Pulmonary artery endothelial cell (primary cell): ENCODE measurements at places on chromosomes 11 and 22.

GRCh38 chr11:47711225-47711624 is 3.9 kb downstream of the AGBL2 start:
- no peak for DNase-seq

DNA sequence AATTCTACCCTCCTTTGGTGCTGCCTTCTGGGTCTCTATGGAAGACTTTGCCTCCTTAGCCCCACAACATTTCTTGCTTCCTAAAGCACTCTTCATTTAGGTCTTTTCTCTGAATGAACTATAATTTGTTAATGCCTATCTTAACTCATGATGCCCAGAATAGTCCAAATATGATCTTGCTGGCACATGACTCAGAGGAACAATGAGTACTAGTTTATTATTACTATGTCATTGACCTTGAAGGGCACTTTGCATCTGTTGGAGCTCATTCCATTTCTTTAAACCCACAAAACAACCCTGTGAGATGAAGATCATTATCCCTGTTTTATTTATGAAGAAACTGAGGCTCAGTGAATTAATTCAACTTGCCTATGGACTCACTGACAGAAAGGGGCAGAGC is 320.2 kb upstream of the PLET1 start:
- no peak for DNase-seq

DNA sequence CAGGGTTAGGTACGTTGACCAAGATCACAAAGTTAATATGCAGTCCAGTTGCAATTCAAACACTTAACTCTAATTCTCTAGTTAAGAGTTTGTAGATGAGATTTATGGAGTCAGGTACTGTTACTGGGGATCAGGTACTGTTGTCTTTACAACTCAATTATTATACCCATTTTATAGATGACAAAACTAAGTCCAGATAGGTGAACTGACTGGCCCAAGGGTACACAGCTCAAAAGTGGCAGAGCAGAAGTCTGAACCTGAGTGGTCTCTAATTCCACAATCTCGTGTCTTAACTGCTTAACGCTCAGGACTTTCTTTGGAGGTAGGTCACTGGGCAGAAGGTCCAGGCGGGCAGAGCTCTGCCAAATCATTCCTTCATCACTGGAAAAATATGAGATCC is 77.5 kb downstream of the DSCAML1 start:
- DNase-seq = no peak

DNA sequence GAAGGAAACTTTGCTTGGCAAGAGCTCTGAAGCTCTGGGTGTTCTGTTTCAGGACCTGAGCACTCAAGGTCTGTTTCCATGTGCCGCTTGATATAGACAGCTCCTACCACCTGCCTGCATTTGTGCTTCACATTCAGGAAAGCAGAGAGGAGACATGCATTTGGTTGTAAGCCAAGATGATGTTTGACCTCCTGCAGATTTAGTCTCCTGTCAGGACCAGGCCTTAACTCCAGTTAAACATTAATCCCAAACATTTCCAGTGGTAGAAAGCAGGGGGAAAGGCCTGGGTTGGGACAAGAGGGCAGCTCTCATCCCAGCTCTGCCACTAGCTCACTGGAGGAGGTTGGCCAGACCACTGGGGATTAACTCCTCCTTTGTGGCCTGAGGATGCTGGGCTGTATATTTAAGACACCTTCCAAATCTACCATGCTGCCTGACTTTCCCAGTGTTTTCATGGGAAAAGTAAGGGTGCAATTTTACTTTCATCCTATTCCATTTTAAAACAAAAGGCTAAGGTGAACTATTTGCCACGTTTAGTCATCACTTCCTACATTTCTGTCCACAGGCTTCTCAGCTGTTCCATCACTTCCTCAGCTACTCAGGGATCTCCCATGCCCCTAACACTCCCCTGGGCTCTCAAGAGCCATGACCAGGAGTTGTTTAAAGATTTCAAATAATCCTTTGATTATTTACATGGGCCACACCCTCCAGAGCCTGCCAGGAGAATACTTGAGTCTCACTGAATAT is 80.9 kb downstream of the INSC start:
- no peak for DNase-seq

- no peak for DNase-seq
Observed at GRCh38 chr11:126146454-126147192, 64.8 kb downstream of the RPUSD4 start.

DNA sequence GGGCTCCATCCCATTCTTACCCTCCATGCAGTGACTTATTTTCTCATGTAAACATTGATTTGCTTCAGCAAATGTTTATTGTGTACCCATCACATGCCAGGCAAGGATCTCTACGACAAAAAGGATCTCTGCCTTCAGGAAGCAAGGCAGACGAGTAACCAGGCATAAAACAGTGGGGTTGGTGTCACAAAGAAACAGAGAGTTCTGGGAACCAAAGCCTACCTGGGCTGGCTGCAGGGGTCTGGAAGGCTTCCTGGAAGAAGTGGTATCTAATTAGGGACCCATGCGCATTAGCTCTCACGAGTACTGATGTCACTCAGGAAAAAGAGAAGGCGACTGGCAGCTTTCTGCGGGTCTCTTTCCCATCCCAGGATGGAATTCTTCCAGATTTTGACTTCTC is 44.5 kb downstream of the KIAA1671 start:
- no peak for DNase-seq

- no peak for DNase-seq
Observed at GRCh38 chr11:74932169-74932568, 16.7 kb downstream of the XRRA1 start.

GRCh38 chr11:131669401-131669780 is 299.0 kb downstream of the NTM start:
- DNase-seq = no peak

DNA sequence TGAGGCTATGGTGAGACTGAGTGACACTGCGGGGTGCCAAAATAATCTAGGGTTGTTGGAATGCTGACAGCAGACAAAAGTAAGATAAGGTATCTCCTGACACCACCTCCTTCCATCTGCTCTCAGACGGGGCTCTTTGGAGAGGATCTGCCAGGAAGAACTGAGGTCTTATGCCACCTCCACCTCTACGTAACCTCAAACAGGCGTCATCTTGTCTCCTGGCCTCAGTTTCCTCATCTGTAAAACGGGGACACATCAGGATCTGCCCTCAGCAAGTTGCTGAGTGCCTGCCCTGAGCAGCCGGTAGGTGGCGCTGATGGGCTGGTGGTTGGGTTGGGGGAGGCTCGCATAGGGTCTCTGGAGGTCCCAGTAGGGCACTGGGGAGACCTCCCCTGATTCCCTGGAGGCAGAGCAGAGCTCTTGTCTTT is 1.7 kb upstream of the MYEOV start:
- DNase-seq = no peak

DNA sequence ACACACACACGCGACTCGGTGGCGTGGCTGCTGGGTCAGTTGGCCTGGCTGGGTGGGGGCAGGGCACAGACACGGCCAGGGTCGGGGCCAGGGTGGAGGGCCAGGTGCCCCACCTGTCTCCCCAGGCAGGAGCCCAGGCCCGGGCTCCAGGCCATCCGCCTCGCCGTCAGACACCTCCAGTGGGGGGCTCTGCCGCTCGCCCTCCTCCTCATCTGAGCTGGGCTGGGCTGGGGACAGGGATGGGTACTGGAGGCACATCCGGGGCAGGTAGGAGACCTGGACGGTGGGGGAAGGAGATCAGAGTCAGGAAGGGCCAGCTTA is 6.2 kb upstream of the MYBPC3 start:
- no peak for DNase-seq

DNA sequence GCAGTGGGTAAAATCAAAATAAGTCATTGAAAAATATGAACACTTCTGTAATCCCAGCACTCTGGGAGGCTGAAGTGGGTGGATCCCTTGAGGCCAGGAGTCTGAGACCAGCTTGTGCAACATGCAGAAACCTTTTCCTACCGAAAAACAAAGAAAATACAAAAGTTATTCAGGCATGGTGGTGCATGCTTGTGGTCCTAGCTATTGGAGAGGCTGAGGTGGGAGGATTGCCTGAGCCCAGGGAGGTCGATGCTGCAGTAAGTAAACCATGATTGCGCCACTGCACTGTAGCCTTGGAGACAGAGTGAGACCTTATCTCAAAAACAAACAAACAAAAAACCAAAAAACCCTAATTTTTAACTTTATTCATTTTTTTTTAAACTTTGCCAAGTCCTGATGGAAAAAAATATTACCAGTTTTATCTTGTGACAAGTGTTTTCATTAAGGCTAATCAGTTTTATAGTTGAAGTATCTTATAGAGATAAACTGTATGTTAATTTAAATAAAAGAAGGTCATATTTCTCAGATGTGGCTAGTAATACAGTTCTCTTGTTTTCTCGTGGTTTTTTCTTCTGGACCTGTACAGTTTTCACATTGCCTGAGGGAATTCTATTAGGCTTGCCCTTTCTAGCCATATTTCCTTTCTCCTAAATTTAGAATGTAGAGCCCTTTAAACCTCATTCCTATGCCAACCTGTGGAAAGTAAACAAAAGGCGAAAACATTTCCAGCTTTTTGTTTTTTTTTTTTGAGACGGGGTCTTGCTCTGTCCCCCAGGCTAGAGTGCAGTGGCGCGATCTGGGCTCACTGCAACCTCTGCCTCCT is 9.4 kb downstream of the HIPK3 start:
- DNase-seq = no peak

DNA sequence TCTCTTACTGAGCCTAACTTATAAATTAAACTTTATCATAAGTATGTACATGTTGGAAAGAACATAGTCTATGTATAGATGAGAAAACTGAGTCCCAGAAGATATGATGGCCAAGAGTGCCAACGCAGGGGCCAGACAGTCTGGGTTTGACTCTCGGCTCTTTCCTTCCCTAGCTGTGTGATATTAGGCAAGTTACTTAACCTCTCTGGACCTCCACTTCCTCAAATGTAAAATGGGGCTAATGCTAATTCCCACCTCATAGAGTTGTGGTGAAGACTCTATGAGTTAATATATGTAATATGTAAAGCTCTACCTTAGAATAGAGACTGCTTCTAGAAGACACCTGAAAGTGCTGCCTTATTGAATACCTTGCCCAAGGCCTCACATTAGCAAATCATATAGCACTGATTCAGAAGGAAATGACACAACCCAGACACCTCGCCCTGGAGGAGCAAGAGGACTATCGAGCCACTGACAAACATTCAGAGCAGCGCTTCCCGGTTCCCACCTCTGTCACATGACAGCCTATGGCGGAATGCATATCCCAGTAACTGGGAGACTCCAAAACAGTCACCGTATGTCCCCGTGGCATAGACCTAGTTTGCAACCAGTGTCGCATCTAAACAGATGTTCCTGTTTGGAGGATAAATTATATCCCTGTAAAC is 11.3 kb upstream of the CCDC86 start:
- no peak for DNase-seq

DNA sequence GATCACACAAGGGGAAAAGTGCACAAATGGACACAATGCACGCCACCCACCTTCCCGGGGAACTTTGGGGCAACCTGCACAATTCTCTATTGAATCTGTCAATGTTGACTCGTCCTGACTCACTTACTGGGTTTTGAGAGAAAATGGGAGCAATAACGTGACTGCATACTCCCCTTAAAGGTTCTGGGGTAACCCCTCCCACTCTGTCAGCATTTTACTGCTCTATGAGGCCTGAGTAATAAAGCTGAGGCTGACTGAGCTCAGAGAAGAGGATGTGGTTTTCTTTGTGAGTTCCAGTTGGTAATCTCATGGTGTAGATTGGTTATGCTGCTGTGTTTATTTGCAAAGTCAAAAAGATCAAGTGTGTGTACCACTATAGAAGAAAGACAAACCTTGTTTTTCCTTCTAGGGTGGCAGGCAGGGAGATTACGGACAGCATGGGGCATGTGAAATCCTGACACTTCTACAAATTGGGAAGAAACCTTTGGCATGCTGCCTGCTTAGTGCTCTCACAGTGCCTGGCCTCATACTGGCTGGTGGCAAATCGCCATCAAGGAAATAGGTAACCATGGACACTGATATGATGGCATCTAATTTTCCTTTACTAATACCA is 16.1 kb upstream of the APOA1 start:
- no peak for DNase-seq

DNA sequence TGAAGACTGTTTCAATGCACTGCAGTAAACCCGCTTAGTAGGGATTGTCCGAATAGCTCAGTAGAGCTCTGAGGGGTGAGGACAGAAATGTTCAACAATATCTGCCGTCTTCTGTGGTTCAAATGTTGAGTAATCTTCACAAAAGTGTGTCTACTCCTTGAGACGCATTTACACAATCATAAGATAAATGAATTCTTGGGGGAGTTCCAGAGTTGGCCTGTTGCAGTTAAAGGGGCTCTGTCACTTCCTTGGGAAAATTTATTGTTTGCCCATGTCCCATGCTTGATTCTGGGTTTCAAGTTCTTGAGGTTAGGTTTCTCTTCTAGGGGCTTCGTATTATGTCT is 614 bp downstream of the ANO3 start:
- DNase-seq = no peak

GRCh38 chr22:26827611-26828010 is 170.2 kb downstream of the MIAT start:
- no peak for DNase-seq

- no peak for DNase-seq
Observed at GRCh38 chr11:14411818-14412217, 52.8 kb upstream of the RRAS2 start.

GRCh38 chr11:20005747-20006146 is 154.5 kb downstream of the DBX1 start:
- DNase-seq = no peak

DNA sequence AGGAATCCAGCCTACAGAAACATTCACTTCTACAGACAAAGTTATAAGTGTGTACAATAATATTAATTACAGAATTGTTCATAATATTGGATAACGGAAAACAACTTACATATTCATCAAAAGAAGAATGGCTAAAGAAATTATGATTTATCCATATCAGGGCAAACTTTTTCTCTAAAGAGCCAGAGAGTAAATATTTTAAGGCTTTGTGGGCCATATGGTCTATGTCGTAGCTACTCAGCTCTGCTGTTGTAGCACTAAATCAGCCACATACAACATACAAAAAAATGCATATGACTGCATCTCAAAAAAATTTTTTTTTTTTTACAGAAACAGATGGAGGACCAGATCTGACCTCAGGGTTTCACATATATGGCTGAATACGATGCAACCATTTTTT is 96.7 kb upstream of the GALNT18 start:
- no peak for DNase-seq

DNA sequence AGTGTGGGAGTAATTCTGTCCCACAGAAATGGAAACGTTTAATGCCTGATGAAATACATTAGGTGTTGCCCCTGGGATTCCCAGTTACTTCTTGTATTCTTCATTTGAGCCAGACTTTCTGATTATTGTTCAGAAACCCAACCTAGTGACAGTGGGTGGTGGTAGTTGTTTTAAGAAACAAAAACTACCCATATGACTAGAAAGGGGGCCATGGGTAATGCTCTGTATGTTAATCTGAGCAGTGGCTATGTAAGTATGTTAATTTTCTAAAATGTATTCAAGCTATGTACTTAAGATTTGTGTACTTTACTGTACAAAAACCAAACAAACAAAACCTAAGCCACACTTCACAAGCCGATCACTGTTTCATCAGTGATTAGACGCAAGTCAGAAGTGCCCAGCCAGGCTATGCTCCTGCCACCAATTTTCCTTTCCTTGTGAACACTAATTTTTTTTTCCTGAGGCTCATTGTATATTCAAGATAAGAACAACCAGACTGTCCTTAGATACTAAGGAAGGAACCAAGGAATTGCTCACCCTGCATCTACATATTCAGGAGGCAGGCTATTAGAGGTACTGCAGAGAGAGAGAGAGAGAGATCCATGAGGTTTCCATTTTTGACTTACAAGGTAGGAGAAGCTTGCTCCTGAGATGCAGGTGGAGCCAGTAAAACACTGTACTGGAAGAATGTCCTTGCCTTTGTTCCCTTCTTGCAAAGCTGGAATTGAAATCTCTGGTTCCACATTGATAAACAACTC is 122.7 kb downstream of the DBX1 start:
- no peak for DNase-seq

- no peak for DNase-seq
Observed at GRCh38 chr11:83070731-83071566, 748 bp downstream of the RAB30 start.

- DNase-seq = no peak
Observed at GRCh38 chr11:128053981-128054931, 533.1 kb downstream of the ETS1 start.
